ENCODE measurements at places on chromosomes 2 and 18.

- no peak for DNase-seq
Measured at GRCh38 chr2:20468549-20469500, 22.0 kb downstream of the RHOB start.

DNA sequence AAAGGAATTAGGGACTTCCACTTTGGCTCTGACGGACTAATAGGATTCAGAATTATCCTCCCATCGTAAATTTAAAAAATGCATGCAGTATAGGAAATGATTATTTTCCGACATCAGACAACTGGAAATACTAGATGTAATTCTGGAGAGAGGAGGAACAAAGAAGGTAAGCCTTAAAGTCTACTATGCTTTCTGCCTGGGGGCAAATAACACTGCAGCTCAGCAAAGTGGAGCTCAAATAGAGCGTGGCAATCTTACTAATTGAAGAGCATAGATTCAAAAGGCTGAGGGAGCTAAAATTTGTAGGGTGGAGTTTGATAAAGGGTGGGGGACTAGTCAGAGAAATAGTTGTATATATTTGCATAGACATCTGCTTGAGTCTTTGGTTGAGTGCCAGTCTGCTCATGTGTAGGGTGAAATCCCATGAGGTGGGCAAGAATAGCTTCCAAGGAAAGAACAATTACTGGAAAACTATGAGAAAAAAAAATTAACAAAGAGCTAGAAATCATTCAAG, 23.8 kb downstream of the COPS8 start:
- no peak for DNase-seq

DNA sequence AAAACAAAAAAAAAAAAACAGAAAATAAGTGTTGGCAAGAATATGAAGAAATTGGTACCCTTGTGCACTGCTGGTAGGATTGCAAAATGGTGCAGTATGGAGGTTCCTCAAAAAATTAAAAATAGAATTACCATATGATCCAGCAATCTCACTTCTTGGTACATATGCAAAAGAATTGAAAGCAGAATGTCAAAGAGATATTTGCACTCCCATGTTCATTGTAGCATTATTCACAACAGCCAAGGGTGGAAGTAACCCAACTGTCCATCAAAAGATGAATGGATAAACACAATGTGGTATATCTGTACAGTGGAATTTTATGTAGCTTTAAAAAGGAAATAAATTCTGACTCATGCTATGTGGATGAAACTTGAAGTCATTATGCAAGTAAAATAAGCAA, 72.8 kb upstream of the POU3F3 start:
- no peak for DNase-seq

GRCh38 chr18:37265382-37265781, 300.2 kb downstream of the CELF4 start:
- DNase-seq, result no peak

GRCh38 chr2:37906131-37906530, 19.0 kb upstream of the RMDN2 start:
- DNase-seq, result no peak

- no peak for DNase-seq
Measured at GRCh38 chr2:127560201-127560930, 24.9 kb downstream of the MYO7B start.

DNA sequence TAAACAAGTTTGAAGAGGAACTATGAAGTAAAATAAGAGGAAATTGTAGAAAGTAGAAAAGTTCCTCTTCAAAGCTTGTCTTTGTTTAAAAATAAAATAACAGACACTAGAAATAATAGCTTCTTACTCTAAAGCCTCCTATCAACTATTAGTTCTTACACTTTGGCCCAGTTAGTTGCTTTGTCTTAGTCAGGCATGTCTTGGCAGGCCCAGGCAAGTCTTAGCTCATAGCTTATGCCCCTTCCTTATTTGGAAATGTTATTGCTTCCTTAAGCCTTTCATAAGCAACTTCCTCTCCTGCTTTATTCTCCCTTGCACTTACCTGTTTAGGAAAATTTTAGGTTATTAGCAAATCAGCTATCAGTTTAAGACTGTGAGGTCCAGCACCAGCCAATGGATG, 950.6 kb upstream of the LRATD1 start:
- no peak for DNase-seq

GRCh38 chr2:24409700-24410556, 49.6 kb upstream of the ITSN2 start:
- peak; percentile 65 for DNase-seq

- no peak for DNase-seq
Measured at GRCh38 chr2:66794070-66794469, 359.1 kb downstream of the MEIS1 start.

DNA sequence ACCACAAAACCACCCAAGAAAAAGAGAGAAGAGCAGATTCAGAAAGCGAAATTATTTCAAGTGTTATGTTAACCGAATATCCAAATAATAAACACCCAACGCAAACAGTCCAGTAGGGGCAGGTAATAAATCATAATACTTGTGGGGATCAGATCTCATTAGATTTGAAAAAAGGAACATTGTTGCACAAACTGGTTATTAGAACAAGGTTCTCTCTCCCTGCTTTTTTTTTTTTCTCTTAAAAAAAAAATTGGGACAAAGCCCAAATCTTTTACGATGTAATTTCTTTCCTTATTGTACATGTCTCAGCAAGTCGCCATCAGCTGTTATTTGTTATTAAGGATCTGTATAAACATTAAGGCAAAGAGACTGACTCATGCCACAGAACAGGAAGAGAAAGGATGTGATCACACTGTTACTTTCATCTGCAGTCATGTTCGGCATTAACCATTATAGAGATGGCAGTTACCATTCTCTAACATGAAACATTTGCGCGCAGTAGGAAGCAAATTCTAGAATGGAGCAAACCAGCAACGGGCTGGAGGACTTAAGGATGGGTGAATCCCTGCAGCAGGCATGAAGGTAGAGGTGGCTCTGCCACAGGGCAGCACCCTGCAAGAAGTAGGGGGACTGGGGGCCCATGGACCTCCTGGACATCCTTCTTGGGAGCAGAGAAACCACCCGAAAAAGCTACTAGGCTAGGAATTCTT, 42.0 kb downstream of the EPHA4 start:
- DNase-seq, result peak; percentile 84

DNA sequence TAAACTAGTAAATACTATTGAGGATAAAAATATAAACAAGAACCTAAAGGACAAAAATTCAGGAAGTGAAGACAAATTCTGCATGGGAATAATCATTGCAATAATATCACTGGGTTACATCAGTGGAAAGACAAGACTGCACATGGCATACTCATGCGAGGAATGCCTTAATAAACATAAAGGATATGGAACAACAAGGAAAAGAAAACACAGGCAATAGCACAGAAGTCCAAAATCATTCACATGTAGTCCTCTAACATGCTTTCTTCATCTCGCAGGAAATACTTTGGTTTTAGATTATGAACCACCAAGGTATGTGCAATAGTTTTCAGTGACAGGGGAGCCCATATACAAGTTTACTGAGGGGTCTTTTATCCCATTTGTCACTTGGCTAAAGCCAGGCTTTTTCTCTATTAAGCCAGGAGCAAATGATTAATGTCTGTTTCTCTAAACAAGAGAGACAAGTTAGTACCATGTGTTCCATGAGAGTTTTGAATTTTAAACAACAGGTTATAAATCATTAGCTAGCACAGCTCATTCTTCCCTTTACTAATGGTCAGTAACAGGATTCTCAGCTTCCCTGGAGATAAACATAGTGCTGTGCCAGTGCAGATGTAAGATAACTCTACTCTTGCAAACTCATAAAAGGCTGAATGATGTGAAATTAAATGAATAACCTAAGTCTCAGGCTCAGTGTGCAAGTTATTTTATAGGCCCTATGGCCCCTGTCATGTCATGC, 353.6 kb upstream of the FSIP2 start:
- no peak for DNase-seq

GRCh38 chr18:13416848-13417247, 198.3 kb downstream of the LDLRAD4 start:
- DNase-seq, result no peak

- peak; percentile 81 for DNase-seq
Measured at GRCh38 chr18:67771271-67771670, 254.8 kb upstream of the DSEL start.

DNA sequence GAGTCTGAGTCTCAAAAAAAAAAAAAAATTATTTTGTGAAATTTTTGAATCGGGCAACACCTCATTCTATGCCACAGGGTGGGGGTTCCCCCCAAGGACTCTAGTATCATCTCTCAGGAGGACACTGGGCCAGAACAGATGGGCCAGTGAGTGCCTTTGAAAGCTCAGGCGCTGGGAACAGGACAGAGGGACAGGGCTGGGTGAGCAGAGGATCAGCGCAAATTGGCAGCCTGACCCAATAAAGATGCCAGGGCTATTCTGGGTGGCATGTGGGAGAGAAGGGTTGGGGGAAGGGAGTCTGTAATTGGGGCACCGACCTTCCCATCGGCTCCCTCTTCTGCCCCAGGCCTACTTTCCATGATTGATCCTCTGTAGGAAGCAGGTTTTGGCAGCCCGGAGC, 44.0 kb downstream of the KIF3C start:
- DNase-seq, result no peak

- DNase-seq, result no peak
Measured at GRCh38 chr2:64313398-64313723, 140.6 kb upstream of the LGALSL start.

- no peak for DNase-seq
Measured at GRCh38 chr2:51650769-51651168, 618.8 kb upstream of the NRXN1 start.

- DNase-seq, result peak; percentile 46
Measured at GRCh38 chr2:30226144-30227032, 4.9 kb upstream of the LBH start.

DNA sequence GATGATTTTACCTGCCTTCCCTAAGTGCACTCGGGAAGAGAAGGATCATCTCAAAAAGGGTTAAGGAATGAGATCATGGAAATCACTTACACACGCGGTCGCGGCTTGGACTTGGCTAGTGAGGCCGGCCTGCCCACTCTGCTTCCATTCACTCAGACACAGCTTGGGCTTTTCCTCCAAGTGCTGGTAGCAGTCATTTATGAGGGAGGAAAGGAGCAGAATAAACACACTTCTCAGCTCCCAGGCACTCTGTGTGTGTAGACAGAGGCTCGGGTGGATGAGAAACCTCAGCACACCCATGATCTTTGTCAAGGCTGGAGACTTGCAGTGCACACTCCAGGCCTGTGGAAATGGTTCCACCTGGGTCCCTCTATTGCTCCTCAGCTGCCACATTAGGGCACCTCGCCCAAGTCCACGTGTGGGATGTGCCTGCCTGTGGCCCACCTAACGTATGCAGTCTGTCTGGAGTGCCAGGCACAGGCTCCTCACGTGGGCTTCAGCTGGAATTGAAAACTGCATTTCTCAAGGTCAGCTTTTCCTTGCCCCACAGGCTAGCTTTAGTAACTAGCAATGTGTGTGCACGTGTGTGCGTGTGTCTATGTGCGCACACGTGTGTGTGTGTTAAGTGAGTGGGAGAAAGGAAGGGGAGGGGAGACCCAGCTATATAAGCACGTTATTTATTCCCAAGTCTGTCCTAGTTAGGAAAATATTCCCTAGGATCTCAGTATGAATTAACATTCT, 288.4 kb downstream of the SOX11 start:
- DNase-seq, result no peak

DNA sequence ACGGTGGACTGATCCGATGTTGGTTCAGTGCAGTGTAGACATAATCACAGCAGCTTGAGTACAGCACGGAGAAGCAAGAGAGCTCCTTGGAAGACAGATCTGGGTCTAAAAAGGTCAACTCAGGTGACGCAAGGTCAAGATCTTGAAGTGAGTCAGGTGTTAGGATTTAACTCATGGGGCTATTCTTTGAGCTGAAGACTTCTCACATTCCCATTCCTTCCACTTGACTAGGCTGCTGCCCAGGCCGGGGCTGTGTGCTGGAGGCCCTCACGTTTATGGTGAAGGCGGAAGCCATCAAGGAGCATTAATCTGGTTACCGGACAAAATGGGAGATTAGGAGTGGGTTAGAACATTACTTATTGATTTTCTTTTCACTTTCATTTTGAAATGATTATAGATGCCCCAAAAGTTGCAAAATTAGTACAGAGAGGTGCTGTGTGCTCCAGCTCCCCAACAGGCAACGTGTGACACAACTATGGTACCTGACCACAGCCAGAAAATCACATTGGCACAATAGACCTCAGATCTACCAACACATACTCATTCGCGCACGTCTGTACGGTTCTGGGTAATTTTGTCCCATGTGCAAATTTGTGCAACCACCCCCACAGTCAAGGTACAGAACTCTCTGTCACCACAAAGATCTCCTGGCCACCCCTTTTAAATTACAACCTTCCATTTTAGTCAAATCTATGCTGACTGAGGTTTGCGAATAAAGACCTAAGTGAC, 77.6 kb upstream of the SEC11C start:
- no peak for DNase-seq

GRCh38 chr2:177264209-177264692, 276 bp downstream of the NFE2L2 start:
- DNase-seq, result no peak

DNA sequence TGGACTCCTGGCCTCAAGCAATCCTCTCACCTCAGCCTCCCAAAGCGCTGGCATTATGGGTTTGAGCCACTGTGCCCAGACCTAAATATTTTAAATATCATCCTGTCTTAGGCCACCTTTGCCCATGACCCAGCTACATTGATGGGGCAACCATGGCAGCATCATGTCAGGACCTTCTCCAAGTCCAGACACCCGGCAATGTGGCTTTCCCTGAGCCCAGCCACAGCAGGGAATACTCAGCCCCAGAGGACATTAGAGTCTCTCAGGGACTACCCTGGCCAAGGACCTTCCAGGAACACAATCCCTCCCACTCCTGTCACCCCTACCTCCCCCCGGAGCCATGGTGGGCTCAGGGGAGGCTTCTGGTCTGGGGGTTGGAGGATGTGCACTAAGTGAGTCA, 72.8 kb downstream of the SMAD7 start:
- DNase-seq, result no peak

DNA sequence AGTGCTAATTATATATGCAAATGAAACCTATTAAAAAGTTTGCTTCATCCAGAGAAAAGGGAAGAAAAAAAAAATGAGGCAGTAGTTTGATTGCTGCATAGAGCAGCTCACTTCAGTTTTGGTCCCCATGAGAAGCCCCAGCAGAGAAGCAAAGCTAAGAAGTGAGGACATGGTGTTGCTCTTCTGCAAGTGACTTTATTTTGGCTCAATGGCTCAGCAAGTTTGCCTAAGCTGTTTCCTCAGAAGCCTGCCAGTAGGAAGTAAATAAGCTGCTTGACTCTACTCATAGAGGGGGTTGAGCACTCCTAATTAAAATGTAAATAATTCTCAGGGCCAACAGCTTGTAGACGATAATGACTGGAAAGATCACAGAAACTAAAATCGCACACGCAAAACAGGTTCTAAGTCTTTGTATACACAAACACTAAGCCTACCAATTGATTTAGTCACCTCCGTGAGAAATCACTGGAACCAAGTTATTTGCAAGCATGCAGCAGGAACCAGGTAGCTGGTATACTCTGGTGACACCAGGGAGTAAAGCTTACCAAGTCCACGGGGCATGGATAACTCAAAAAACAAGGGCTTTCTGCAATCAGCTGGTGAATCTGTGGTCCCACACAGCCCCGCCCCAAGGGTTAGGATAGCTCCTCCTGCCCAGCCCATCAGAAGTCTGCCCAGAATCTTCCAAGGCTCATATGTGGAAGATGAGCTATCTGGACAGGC, 39.7 kb upstream of the NABP1 start:
- DNase-seq, result no peak
